ENCODE measurements at places on chromosomes 6 and 20.

DNA sequence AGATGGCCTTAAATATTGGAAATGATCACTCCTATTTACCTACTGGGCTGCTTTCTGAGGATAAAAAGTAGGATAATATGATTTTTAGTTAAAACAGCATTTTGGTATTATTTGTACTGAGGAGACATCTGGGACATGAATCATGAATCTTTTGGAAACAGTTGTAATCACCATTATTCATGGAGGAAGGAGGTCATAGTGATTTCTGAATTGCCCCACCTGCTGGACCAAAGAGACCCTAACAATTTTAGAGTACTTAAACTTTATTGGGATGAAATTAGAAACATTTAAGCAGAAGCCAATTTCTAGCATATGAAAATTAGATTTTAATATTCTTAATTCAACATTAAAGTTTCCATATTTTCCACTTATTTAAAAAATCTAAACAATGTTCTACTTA, 108.4 kb upstream of the SIM1 start:
- peak; percentile 14 for DNase-seq

GRCh38 chr6:72689107-72689954, 67.5 kb downstream of the KCNQ5 start:
- peak; percentile 23 for DNase-seq

GRCh38 chr6:158465257-158465656, 94.6 kb upstream of the TMEM181 start:
- DNase-seq = no peak

- peak; percentile 86 for DNase-seq
Observed at GRCh38 chr6:4582506-4583417, 193.4 kb upstream of the CDYL start.

All from mesenchymal stem cell (in vitro differentiated cells and primary cell).